ENCODE measurements at places on chromosomes 11 and 22.

DNA sequence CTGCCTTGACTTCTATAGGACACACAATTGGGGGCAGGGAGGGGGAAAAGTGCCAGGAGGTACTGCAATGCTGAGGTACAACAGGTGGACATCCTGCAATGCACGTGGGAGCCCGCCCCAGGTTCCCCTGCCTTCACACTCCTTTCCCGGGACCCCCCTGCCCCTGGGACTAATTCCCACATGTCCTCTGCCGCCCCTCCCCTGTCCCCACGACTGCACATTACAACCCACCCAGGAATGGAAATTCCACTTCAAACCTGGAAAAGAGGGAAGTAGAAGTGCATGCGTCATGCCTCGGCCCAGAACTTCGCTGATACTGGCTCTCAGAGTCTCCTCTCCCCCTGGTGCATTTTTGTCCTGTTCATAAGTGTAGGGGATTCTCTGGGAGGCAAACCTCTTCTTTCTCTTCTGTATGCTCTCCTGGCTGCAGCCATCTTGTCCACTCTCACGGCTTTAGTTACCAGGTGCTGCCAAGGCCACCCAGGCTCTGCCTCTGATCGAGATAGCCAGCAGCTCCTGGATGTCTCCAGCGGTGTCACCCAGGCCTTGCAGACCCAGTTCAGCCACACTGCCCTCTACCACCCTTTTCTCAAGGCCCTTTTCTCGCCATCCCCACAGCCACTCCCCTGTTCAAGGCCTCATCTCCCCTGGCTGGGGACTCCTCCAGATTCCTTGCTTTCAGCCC, 43.7 kb downstream of the GDPD5 start:
- no peak for DNase-seq

- peak; percentile 17 for DNase-seq
Observed at GRCh38 chr11:65584723-65585171, 8.9 kb downstream of the EHBP1L1 start.

DNA sequence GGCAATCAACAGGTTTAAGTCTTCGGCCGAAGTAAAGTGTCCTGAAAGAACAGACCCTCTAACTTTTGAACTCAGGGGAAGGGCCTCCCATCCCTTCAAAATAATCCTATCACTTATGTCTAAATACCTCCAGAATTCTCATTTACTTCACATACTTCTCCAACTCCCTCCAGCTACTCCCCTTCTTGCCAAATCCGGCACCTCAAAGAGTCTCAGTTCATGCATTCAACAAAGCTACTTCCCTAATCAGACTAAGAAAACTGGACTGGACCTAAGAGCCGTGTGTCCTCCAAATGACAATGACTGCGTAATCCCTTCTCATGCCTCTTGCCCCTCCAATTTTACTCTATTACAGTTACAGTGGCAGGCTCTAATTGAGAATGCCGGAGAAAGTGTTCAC, 1.3 kb downstream of the DDB1 start:
- DNase-seq: no peak

DNA sequence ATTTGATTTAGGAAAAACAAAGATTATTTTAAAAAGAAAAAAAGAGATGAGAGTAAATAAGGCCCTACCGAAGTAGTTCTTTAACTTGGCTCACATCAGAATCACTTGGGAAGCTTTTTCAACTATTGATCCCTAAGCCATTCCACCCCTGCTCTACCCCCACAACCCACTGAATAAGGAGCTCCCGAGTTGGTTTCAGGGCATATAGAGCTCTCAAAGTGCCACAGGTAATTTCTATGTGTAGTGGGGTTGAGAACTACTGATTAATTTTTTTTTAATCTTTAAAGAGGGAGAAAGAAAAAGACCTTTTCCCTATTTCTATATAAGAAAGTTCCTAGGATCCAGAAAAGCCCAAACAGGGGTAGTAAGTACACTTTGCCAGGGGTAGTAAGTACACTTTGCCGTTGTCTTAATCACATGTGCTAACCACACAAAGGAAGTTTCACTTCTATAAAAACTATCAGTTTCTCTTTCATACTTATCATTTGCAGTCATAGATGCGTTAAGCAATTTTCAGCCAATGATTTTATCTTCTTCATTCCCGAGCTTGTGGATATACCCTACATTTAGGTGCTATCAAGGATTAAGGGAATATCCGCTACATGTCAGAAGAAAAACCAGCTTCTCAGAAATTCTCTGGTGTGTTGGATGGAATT, 108.4 kb upstream of the ZC3H12C start:
- DNase-seq: peak; percentile 20

GRCh38 chr11:84295815-84296214, 1009.6 kb upstream of the CCDC90B start:
- DNase-seq: no peak

GRCh38 chr22:21921184-21921721, 31.4 kb downstream of the PPM1F start:
- no peak for DNase-seq

DNA sequence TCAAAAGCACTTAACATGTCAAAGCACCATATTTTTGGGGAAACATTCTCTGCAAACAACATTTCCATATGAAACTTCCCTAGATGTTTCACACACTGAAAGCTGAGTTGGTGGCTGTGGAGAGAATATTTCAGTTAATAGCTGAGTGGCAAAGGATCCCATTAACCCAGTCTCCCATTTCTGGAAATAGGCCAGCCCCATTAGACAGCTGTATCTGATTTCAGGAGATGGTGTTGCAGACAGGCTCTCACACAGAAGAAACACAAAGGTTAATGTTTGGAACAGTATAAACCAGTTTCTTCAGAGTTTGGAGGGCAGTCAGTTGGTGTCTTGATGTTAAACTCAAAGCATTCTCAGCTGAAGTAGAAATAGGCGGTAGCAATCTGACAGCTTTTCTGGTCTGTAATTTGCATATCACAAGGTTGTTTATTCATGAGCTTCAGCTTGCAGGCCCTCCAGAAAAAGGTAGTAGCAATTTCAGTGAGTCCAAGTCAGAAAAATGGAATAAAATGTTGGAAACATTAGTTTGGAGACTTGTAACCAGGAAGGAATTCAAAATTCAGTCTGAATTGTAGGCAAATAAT, 15.5 kb upstream of the ZBTB44 start:
- DNase-seq: no peak

GRCh38 chr11:12134236-12134585, 23.8 kb downstream of the MICAL2 start:
- no peak for DNase-seq

DNA sequence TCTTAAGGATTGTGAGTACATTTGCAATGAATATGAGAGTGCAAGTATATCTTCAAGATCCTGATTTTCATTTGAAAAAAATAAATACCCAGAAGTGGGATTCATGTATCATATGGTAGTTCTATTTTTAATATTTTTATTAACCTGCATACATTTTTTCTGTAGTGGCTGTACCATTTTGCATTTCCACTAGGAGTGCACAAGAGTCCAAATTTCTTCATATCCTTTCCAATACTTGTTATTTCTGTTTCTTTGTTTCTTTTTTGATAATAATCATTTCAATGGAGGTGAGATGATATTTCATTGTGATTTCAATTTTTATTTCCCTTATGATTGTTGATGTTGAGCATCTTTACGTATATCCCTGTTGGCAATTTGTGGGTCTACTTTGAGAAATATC, 759.8 kb upstream of the CNTN5 start:
- peak; percentile 5 for DNase-seq

DNA sequence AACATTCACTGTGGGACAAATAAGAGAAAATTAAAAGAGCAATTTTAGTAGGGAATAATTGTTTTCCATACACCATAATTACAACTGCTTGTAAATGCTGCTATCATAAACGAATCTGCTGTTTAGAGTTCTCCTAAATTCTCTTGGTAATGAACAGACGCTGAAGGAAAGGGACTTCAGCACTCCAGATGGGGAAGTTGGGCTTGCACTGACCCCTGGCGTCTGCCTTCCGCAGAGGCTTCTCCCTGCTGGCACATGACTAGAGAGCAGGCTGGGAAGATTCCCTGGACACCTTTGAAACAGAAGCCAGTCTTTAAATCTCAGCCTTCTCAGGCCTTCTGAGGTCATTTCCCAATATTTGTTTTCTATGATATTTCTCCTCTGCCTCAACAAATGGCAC, 84.1 kb downstream of the NXPE2 start:
- DNase-seq: peak; percentile 79

DNA sequence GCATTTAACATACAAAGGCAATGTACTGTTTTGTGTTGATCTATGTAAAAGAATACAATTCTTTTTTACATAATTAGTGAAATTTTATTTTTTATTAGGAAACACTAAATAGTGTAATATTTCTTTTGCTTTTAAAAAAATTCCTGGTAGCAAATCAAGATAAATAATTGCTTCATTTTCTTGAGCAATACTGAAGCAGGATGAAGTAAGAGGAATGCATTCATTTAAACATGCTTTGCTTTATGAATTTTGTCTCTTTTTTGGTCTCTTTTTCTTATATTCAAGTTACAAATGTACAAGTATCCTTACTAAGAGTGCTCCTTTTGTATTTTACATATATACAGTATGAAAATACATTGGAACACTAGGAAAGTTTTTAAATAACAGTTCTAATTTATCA, 144.4 kb upstream of the TEAD1 start:
- peak; percentile 56 for DNase-seq

GRCh38 chr11:85647078-85647477, 689 bp upstream of the TMEM126A start:
- DNase-seq: no peak

- DNase-seq: no peak
Observed at GRCh38 chr22:46135611-46136485, 14.5 kb upstream of the PPARA start.

DNA sequence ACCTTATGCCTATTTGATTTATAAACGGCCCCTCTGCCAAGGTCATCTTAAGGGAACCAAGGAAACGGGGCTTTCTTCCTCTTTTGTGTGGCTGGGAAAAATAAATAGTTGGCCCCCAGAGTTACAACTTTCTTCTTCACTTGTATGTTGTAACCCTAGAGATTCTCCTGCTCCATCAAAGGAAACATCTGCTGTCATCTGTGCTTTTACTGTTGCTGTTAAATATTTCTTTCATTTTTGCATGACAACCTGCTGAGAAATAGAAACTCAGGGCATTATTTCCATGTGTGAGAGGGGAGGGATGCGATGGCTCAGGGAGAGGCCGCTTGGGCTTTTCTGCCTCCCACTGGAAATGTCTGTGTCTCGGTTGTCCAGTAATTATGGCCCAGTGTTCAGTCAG, 21.8 kb upstream of the CDC42EP2 start:
- peak; percentile 56 for DNase-seq

- no peak for DNase-seq
Observed at GRCh38 chr22:48895336-48895735, 932.3 kb downstream of the BRD1 start.

- no peak for DNase-seq
Observed at GRCh38 chr11:133762538-133762937, 82.8 kb downstream of the SPATA19 start.

- no peak for DNase-seq
Observed at GRCh38 chr11:121932646-121933185, 183.3 kb downstream of the BLID start.

DNA sequence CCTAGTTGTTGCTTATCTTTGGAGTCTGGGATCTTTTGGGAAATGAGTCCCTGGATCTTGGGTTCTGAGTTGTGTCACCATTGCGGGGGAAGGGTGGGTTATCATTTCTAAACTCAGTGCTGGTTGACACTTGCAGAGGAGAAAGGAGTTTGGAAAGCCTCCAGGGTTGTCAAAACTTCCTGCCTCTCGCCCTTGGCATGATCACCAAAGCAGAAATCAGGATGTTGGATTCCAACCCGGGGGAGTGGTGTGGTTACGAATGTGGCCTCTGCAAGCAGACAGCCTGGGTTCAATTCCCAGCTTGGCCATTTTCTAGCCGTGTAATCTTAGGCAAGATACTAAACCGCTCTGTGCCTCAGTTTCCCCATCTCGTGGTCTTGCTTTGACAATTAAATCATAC, 24.3 kb downstream of the CD6 start:
- DNase-seq: no peak

GRCh38 chr11:13691286-13691899, 22.9 kb downstream of the FAR1 start:
- DNase-seq: peak; percentile 16

- DNase-seq: peak; percentile 90
Observed at GRCh38 chr11:128506999-128507611, 80.3 kb downstream of the ETS1 start.

DNA sequence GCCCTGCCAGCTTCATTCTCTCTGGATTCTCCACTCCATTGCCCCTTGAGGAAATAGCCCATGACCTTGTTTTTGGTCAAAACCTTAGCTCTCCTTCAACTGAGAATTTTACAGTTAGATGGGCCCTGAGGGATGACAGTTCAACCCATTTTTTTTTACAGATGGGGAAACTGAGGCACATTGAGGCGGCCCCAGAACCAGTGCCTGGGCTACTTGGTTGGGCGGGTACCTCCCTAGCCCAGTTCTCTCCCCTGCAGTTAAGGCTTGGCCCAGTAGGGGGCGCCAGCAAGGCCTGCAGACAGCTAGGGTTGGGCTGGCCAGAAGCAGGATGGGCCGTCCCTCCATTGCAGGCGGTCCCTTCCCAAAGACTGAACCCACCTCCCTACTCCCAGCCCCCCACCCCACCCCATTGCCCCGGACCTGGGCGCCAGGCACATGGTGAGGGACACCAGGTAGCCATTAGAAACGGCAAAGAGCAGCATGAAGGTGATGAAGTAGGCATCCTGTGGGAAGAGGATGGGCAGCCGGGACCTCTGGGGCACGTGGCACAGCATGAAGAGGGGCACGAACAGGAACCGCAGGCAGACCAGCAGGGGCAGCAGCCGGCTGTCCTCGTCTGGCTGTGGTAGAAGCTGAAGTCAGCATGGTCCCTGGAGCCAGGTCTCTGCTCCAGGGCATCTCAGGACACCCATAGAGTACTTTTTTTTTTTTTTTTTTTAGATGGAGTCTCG, 7.6 kb downstream of the SLC29A2 start:
- peak; percentile 30 for DNase-seq

DNA sequence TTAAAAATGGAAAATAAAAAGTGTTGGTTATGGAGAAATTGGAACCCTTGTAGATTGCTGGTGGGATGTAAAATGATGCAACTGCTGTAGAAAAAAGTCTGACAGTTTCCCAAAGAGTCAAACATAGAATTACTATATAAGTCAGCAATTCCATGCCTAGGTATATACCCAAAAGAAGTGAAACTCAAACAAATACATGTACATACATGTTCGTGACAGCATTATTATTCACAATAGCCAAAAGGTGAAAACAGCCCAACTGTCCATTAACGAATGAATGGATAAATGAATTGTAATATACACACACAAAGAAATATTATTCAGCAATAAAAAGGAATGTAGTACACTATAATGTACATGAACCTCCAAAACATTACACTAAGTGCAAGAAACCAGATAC, 116.0 kb downstream of the TTC28 start:
- no peak for DNase-seq

- no peak for DNase-seq
Observed at GRCh38 chr22:40966726-40967085, 15.5 kb downstream of the RBX1 start.
